ENCODE measurements at places on chromosomes 2 and 18.

- DNase-seq = no peak
These were observed 64.9 kb downstream of the ACTR2 start for GRCh38 chr2:65292461-65293011.

DNA sequence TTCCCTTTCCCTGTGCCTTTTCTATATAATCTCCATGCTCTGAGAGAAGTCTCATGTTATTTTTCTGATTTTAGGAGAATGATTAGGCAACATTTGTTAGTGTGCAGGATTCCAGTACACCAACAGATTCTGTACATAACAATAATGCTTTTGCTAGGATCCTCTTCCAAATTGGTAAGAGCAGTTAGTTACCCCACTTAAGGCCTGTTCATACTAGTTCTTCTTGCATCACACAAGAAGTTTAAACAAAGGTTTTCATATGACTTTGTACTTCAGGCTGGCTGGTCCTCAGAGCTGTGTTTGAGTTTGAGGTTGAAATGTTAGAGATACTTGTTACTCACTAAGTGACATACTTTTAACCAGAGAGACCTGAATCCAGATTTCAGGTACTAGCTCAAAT is 686.9 kb upstream of the NRXN1 start:
- no peak for DNase-seq

GRCh38 chr2:37894047-37894446 is 31.0 kb upstream of the RMDN2 start:
- DNase-seq = no peak

GRCh38 chr2:238955648-238956531 is 108.0 kb downstream of the TWIST2 start:
- no peak for DNase-seq

DNA sequence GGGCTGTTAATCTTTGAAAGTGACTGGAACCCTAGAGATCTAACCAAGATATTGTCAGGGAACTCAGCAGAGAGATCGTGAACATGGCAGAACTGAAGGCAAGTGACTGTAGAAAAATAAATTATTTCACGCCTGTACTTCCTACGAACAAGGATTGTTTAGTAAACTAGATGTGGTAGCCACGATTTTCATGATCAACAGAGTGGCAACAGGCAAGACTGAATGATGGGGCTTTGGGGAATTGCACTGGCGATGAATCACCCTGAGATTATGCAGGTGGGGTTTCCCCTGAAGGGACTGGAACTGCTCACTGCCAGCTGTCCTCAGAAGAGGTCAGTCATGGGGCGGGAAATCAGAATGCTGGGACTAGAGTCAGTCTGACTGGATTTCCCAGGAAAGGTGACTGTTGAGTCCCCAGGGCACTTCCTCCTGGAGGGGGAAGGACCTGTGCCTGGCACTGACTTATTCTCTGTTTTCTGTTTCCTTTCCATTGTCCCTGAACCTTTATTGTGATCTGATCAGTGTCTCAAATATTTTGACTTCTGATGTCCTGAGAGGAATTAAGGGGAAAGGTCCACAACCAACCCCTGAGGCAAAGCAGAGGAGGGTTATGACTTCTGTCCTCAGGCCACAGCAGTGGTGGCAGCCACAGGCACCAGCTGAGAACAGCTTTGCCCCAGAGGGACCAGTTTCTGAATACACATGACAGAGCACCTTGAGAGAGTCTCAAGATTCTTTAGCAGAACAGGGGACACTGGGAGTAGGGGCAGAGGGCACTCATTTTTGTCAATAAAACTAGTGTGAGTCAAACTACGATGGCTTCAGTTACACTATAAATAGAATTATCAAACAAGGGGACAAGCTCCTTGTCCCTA is 70.0 kb downstream of the NAB1 start:
- no peak for DNase-seq

GRCh38 chr18:79988071-79988450 is 302 bp downstream of the TXNL4A start:
- no peak for DNase-seq

- no peak for DNase-seq
These were observed 15.1 kb downstream of the ITM2C start for GRCh38 chr2:230879891-230880290.

GRCh38 chr2:219596954-219597551 is 604 bp upstream of the STK11IP start:
- DNase-seq = no peak

GRCh38 chr18:74546751-74547530 is 12.6 kb downstream of the CNDP1 start:
- DNase-seq = no peak

DNA sequence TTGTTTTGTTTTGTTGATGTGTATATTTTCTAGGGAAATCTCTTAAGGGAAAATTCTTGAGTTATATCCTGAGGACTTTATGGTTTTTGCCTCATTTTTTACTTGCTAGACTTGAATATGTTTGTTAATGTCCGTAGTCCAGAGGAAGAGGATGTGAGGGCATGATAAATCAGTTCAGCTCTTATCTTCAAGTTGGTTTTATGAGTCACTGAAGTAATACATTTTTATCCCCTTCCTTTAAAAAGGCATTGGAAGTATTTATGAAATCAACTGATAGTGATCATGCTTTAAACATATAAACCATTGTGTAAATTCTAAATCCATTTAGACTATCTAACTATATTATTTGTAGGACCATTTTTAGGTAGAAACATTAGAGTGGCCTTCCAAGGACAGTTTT is 43.9 kb upstream of the CYBRD1 start:
- DNase-seq = no peak

GRCh38 chr2:21480162-21480561 is 356.4 kb downstream of the TDRD15 start:
- no peak for DNase-seq

DNA sequence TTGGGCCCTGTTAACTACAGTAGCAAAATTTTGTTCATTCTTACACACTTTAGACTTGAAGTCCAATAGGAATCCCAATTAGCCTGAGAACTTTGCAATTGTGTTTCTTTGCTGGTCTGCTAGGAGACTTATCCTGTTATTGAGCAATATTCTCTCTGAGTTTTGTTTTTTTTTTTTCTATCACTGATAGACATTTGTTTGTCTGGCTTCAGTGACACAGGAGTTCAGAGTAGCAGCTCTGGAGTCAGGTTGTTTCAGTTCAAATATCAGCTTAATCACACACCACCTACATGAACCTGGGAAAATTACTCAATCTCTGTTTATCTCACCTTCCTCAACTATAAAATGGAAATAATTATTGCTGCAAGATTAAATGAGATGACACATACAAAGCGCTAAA is 360.2 kb upstream of the POU3F3 start:
- no peak for DNase-seq

DNA sequence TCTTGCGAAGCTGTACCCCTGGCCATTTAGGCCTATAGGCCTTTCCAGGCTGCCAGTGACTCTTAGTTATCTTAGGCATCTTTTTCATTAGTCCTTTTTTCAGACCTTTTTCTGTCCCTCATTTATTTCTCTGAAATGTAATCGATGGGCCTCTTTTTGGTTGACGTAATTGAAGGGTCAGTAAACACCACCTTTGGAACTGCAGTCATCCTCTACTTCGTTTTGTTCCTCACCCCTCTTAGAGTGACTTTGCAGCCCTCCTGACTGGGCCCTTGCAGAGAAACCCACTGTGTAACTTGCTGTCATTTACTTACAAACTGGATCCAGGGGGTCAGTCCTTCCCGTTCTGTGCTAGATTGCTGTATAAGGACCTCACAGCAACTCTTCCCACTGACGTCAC is 23.2 kb downstream of the CENPO start:
- no peak for DNase-seq

DNA sequence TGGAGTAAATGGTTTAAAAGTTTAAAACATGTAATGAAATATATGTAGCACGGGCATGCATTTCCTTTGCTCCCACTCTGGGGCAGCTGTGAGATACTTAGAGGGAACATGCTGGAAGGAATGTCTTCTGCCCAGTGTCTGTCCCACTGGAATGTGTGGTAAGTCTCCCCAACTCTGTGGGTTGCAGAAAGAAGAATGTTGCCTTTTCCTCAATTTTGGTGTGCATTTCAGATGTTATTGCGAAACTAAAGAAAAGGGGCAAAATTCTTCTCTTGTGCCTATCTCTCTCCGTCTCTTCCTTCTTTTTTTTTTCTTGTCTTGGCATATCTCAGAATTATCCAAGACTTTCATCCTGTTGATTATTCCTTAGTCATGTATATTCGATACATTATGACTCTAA is 201.1 kb downstream of the SH3RF3 start:
- DNase-seq = no peak

GRCh38 chr2:177244244-177244771 is 20.2 kb downstream of the NFE2L2 start:
- no peak for DNase-seq

DNA sequence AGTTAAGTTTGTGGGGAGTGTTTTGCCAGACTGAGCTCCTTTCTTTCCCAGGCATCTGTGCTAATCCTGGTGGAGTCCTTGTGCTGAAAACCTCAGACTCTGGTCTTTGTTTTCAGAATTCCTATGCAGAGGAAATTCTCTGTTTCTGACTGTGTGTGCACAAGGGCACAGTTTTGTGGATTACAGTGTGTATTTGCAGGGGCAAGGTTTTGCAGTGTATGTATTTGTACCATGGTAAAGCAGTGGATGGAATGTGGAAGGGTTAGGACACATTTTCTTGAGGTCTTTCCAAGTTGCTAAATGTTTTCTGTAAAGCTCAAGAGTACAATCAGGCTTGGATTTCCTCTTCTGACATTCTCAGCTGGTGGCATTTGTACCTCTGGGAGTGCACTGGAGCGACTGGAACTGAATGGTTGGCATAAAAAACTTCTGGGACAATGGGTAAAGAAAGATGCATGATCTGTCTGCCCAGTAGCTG is 139.5 kb upstream of the RND3 start:
- no peak for DNase-seq

DNA sequence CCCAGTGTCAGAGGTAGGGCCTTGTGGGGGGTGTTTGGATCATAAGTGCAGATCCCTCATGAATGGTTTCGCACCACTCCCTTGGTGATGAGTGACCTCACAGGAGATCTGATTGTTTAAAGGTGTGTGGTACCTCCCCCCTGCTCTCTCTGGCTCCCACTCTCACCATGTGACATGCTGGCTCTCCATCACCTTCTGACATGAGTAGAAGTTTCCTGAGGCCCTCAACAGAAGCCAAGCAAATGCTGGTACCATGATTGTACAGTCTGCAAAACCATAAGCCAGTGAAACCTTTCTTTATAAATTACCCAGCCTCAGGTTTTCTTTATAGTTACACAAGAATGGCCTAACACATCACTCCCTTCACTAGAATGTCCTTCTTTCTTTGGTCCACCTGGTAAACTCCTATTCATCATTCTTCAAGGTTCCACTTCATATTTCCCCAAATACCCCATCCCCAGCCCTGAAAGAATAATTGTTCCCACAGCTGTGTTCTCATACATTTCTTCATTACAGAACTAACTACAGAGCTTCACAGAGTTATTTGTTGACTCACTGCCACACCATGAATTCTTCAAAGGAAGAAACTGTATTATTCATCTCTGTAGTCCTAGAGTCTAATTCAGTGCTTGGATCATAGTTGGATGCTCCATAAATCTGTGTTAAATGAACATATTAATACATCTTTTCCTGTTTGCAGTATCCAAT is 81.2 kb upstream of the STK17B start:
- DNase-seq = no peak

- DNase-seq = no peak
These were observed 107.1 kb downstream of the EPHA4 start for GRCh38 chr2:221464971-221465370.

DNA sequence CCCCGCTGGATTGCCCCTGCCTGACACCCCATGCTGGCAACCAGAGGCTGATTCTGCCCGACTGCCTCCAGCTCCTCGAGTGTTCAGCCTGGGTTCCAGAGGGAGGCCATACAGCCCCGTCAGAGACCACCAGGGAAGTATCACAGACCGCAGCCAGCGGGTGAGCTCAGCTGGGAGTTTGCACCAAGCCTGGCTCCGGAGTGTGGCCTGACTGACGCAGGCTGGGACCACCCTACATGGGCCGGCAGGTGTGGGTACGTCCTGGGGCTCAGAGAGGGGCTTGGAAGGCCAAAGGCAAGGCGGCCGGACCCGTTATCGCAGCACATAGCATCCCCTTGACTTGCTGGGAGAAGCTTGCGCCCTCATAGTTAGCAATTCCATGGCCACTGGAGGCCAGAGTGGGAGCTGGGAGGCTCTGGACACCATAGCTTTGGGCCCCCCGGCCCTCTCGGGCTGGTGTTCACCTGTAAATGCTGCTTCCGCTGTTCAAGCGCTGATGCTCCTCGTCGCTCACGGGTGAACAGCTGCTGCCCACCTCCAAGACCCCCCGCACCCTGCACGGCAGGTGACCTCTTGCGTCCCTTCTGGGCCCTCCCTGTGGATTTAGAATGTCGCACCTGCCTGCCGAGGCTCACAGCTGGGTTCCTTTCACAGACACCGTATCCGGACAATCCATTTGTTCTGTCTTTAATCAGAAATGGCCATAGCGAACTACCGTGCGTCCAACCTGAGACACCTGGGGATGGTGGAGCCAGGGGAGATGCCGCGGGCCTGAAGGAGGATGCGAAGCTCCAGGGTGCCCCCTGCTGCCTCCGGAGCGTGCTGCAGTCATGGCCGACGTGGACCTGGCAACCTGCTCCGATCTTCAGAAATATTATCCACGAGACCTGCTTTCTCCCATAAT is 31.2 kb upstream of the SLC66A3 start:
- DNase-seq = no peak

GRCh38 chr2:45261746-45262145 is 252.5 kb upstream of the SIX2 start:
- DNase-seq = no peak

DNA sequence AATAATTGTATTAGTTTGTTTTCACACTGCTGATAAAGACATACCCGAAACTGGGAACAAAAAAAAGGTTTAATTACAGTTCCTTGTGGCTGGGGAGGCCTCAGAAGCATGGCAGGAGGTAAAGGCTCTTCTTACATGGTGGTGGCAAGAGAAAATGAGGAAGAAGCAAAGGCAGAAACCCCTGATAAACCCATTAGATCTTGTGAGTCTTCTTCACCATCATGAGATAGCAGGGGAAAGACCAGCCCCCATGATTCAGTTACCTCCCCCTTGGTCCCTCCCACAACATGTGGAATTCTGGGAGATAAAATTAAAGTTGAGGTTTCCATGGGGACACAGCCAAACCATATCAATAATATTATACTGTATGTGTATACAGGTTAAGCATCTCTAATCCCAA is 73.3 kb upstream of the CABLES1 start:
- no peak for DNase-seq

- no peak for DNase-seq
These were observed 85.1 kb downstream of the TMEM237 start for GRCh38 chr2:201558232-201558631.

- no peak for DNase-seq
These were observed 153.7 kb downstream of the CAMKMT start for GRCh38 chr2:44515416-44515815.

DNA sequence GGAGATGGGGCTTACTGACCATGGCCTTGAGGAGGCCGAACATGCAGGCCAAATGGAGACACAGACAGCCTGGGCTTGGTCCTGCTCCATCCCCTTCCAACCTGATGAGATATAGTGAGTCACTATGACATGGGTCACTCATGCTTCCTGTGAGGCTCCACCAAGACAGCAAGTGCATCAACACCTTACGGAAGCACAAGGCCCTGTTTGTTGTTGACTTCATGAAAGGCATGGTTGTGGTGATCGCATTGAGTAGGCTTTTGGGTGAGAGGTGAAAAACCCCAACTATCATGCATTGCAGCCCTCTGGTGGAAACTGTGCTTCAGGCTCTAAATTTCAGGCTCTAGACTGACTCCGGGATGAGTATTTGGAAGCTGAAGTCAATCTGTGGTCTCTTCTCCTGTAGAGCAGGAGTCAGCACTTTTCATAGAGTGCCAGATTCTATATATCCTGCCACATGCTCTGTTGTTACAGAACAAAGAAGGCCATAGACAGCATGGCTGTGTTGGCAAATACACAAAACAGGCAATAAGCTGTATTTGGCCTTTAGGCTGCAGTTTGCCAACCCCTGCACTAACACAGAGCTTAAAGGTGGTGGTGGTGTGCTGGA is 10.1 kb downstream of the IL37 start:
- DNase-seq = no peak
